Spleen (tissue), 13 donors: ENCODE measurements at places on chromosomes 5 and 9.

DNA sequence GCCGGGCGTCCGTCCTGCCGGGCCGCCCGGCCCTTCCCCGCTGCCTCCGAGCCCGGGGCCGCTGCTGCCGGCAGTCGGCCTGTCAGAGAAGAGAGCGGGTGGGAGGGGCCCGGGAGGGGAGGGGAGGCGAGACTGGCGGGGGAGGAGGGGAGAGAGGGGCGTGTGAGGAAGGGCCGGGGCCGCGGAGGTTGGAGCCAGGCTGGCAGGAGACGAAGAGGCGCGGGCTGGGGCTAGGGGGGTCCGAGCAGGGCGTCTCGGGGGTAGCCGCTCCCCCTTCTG is 570 bp downstream of the CREBRF start:
- no peaks in the 10 kb centered on the region for H3K36me3 ChIP-seq
- H3K27ac ChIP-seq = peak overlapping the region; percentile 89
- no peaks in the 10 kb centered on the region for H3K27me3 ChIP-seq
- peaks cover 43% of the 10 kb centered on the region for H3K4me1 ChIP-seq

GRCh38 chr9:137168904-137169856 is 671 bp downstream of the LRRC26 start:
- H3K36me3 ChIP-seq = no peaks in the 10 kb centered on the region
- peak overlapping the region; percentile 38 for H3K4me3 ChIP-seq
- H3K27ac ChIP-seq = no peak overlapping the region
- H3K4me1 ChIP-seq = peaks cover 39% of the 10 kb centered on the region

GRCh38 chr5:126971455-126972031 is 58.8 kb downstream of the MARCHF3 start:
- no peak overlapping the region for H3K4me3 ChIP-seq
- H3K4me1 ChIP-seq = peaks cover 19% of the 10 kb centered on the region
- DNase-seq = no peak
- H3K27ac ChIP-seq = peak overlapping the region; percentile 86

DNA sequence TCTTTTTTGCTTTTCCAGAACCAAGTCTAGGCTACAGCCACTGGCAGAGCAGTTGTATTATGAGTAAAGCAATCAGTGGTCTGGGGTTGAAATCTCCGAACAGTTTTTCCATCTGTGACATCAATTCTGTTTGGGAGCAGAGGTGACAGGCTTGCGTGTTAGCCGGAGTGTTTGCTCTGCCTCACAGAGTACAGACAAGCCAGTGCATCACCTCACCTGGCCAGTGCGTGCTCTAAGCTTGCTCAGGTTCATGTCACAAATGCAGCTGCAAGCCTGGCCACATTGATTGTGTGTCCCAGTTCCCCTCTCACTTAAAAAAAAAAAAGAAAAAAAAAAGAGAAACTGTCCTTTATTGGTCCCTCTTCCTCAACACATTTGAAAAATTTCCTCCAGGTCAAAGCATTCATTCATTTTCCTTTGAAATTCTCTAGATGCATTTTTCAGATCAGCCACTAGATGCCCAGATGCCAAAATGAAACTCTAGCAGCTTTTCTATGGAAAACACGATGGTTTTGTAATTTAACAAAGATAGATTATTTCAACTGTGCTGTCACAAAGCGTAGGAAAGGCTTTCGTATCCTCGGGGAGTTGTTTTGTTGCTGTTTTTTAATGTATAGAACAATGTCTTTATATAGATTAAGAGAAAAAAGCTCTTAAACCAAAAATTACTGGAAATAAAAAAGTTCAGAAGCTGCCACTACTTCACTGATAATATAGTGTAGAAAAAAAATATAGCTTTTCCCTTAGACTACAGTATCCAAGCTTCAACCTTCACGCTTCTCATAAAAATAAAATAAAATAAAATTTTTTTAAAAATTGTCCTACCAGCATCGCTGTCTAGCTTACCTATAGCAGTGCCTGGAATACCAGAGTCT is 585.5 kb downstream of the TLE1 start:
- no peaks in the 10 kb centered on the region for H3K36me3 ChIP-seq
- no peak for DNase-seq
- no peak overlapping the region for H3K27ac ChIP-seq
- H3K27me3 ChIP-seq = no peaks in the 10 kb centered on the region

GRCh38 chr9:131833083-131833482 is 93.2 kb upstream of the RAPGEF1 start:
- H3K27ac ChIP-seq = no peak overlapping the region
- H3K4me3 ChIP-seq = no peak overlapping the region
- H3K4me1 ChIP-seq = no peaks in the 10 kb centered on the region
- peaks cover 8% of the 10 kb centered on the region for H3K27me3 ChIP-seq
- H3K36me3 ChIP-seq = no peaks in the 10 kb centered on the region

GRCh38 chr9:95012035-95012708 is 285.7 kb downstream of the AOPEP start:
- H3K27ac ChIP-seq = no peak overlapping the region
- peaks cover 7% of the 10 kb centered on the region for H3K36me3 ChIP-seq
- no peak overlapping the region for H3K4me3 ChIP-seq

- no peak for DNase-seq
- no peaks in the 10 kb centered on the region for H3K4me1 ChIP-seq
- peaks cover 65% of the 10 kb centered on the region for H3K36me3 ChIP-seq
- no peak overlapping the region for H3K27ac ChIP-seq
These were observed 16.0 kb downstream of the INSYN2B start for GRCh38 chr5:169964246-169964645.

GRCh38 chr9:34440017-34440416 is 18.4 kb downstream of the FAM219A start:
- no peak overlapping the region for H3K27ac ChIP-seq
- H3K36me3 ChIP-seq = no peaks in the 10 kb centered on the region
- no peak for DNase-seq
- no peak overlapping the region for H3K4me3 ChIP-seq

GRCh38 chr5:173707392-173707791 is 90.9 kb upstream of the BOD1 start:
- no peaks in the 10 kb centered on the region for H3K36me3 ChIP-seq
- no peak for DNase-seq
- H3K27me3 ChIP-seq = no peaks in the 10 kb centered on the region
- H3K4me1 ChIP-seq = peaks cover 8% of the 10 kb centered on the region

DNA sequence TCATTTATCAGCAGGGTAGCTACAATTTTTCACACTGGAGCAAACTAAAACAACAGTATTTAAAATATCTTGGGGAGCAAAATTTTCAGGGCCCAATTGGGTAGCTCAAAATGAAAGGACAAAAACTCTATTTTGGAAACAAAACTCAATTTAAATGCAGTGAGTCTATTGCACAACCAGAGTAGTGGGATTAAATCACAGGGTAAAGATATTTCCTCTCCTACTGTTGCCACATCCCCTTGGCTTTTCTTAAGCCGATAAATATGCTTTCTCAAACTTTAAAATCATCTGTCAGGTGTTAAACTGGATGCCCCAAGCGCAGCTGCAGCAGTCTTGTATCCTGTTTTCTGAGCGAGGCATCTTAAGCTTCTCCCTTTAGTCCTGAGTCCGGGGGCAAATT is 1474.3 kb upstream of the CDH9 start:
- H3K27me3 ChIP-seq = no peaks in the 10 kb centered on the region
- H3K27ac ChIP-seq = no peak overlapping the region
- no peak for DNase-seq

DNA sequence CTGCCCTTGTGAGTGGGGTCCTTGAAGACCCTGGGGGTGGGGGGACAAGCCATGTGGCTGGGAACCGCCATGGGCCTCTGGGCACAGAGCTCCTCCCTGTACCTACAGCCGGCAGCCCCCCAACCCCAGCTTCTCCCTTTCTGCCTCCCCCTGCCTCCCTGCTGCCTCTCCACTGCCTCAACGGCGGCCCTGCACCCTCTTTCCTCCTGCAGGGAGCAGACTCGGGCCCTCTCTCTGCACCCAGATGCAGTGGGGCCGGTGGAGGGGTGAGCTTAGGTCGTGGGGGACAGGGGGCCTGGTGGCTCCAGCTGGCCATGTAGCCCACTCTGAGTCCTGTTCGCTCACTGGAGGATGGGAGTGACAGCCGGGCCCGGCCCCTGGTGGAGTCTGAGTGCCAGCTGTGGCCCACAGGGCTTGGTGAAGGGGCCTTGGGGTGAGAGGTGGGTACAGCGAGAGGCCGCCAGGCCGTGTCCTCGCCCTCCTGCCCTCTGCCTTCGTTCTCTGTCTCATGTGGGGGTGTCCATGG is 139.3 kb upstream of the COL5A1 start:
- H3K4me3 ChIP-seq = no peak overlapping the region
- no peaks in the 10 kb centered on the region for H3K36me3 ChIP-seq
- H3K27ac ChIP-seq = no peak overlapping the region
- peaks cover 31% of the 10 kb centered on the region for H3K27me3 ChIP-seq
- DNase-seq = peak; percentile 56

GRCh38 chr9:89039664-89040063 is 48.4 kb downstream of the S1PR3 start:
- no peak overlapping the region for H3K4me3 ChIP-seq
- no peaks in the 10 kb centered on the region for H3K36me3 ChIP-seq
- H3K4me1 ChIP-seq = no peaks in the 10 kb centered on the region
- no peaks in the 10 kb centered on the region for H3K27me3 ChIP-seq
- DNase-seq = no peak

DNA sequence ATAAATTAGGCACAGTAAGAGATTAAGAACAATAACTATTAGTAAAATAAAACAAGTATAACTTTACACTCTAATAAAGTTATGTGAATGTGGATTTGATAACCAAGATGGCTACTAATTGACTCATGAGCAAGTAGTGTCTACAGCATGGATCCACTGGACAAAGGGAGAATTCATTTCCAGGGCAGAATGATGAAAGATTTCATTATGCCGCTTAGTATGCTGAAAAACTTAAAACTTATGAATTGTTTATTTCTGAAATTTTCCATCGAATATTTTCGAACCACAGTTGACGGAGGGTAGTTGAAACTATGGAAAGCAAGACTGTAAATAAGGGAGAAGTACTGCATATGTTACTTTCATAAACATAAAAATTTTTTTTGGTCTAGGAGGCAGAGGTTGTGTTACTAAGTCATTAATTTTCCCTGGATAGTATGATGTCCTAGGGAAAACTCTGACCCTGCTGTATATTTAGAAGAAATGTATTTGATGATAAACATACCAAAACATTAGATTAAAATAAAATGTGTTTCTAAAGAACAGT is 24.9 kb upstream of the TARS1 start:
- H3K4me1 ChIP-seq = no peaks in the 10 kb centered on the region
- H3K4me3 ChIP-seq = no peak overlapping the region
- DNase-seq = no peak
- no peaks in the 10 kb centered on the region for H3K36me3 ChIP-seq

DNA sequence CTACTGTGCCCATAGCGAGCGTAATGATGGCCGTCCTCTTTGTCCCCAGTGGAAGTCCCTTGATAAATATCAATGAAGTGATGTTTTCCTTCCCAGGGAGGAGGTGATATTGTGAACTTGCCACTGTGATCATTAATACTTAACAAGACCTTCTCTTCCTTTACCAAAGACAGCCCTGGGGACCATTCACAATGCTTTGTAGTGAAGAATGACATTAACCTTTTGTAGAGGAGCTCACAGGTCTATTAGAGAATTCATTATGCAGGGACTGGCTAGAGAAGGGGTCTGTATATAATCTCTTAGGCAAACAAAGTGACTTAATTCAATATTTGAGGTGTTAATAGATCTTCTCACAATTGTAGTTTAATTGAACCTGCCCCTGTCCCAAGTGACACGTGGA is 452.9 kb upstream of the DMAC1 start:
- H3K4me1 ChIP-seq = no peaks in the 10 kb centered on the region
- H3K4me3 ChIP-seq = no peak overlapping the region
- H3K36me3 ChIP-seq = no peaks in the 10 kb centered on the region
- no peak overlapping the region for H3K27ac ChIP-seq
- no peak for DNase-seq

DNA sequence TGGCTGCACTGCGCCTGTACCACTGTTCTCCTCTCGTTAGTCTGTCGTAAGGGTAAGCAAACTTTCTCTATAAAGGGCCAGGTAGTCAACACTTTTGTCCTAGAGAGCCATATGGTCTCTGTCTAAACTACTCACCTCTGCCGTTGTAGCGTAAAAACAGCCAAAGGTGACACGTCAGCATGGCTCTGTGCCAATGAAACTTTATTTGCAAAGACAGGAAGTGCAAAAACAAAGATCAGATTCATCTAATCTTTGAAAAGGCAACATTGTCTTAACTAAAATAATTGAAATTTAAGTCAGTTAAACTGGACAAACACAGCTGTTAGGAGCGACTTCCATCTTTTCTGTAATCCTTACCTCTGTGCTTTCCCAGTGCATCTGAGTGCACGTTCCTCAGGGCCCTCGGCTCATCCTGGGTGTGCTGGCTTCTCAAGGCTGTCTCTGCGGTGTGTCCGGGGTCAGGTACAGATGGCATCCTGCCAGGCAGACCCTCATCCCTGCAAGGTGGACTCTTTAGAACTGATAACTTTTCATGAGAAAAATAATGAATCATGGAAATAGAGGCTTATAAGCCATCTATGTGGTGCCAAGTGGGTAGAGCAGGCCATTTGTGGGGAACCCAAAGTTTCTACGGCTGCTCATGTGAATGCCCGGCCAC is 35.2 kb upstream of the IRX4 start:
- H3K27ac ChIP-seq = no peak overlapping the region
- no peaks in the 10 kb centered on the region for H3K36me3 ChIP-seq
- no peak overlapping the region for H3K4me3 ChIP-seq
- peaks cover 20% of the 10 kb centered on the region for H3K27me3 ChIP-seq
- H3K4me1 ChIP-seq = no peaks in the 10 kb centered on the region
- DNase-seq = peak; percentile 52

DNA sequence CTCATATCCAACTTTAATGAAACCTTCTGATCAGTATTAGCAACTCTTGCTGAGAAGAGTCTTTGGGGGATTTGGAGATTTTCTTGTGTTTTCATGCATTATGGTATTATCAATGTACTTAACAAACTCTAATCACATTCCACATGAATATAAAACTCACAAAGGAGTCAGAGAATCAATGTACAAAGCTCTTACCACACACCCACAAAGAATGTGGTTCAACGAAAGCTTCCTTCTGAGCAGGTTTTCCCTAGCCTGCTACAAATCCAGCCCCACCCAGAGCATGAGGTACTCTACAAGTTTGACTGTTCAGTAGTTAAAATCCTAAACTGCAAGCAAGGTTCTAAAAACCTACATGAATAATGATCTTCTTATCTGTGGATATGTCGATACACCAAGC is 210.1 kb downstream of the TARS1 start:
- H3K27ac ChIP-seq = no peak overlapping the region
- H3K4me1 ChIP-seq = no peaks in the 10 kb centered on the region
- DNase-seq = no peak
- no peak overlapping the region for H3K4me3 ChIP-seq

GRCh38 chr5:124790301-124790894 is 44.0 kb upstream of the ZNF608 start:
- no peak overlapping the region for H3K27ac ChIP-seq
- no peak for DNase-seq
- H3K4me1 ChIP-seq = no peaks in the 10 kb centered on the region
- no peaks in the 10 kb centered on the region for H3K36me3 ChIP-seq

DNA sequence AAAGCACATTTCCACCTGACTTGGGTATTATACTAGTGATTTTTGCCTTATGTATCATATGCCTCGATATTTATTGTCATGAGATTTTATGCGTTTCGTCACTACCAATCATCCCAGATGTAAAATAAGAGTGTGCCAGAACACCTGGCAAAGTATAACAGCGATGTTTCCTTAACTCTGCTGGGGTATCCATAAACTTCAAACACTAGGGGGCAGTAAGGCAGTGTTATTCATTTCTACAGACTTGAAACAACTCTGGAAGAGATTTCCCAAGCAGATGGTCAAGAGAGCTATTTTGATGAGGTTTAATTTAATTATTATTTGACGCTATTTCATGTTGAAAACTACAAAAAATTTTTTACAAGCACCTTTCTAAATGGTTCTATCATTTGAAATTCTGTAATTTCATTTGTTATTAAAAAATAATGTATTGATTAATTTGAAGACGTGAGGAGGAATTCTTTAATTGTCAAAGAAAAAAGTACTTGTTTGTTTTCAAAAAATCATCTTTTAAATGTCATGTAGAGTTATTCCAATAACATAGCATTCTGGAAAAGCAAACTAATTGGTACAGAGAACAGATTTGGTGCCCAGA is 388.5 kb upstream of the CTNND2 start:
- no peak for DNase-seq
- no peak overlapping the region for H3K27ac ChIP-seq
- H3K36me3 ChIP-seq = no peaks in the 10 kb centered on the region
